ENCODE measurements at places on chromosomes 13 and 19.

GRCh38 chr13:98909016-98909415, 68.8 kb downstream of the DOCK9 start:
- no peak for DNase-seq

DNA sequence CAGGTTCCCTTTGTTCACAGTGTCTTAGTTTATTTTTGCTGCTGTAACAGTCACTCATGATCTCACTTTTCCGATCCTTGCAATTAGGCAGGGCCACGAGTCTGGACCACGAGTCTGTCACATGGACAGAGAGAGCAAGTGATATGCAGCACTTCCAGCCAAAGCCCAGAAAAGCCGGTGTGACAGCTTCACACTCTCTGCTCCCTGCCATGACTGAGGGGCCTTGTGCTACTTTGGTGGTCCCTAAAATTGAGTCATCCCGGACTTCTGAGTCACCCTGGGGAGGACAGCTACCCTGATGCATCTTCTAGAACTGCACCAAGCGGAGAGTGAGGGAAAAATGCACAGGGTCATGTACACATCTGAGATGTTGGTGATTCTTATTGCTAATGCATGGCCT, 179.6 kb downstream of the EFNB2 start:
- DNase-seq = no peak

DNA sequence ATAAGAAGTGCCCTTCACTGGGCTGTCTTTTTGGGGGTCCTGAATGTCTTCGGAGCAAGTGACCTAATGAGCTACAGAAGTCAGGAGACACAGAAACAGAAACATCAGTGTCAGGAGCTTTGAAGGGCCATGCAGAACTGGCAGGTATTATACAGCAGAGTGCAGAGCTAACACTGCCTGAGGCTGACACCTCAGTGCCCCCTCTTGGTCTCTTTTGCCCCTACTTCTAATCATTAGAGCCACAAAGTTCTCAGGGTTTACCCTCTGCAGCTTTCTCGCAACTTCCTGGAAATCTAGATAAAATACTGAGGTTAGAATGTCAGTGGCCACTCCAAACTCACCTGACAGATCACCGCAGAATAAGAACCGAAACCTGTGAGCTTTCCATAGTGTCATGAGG, 172.7 kb downstream of the B3GLCT start:
- no peak for DNase-seq

- DNase-seq = no peak
Observed at GRCh38 chr13:91725646-91726045, 327.2 kb downstream of the GPC5 start.

- no peak for DNase-seq
Observed at GRCh38 chr19:41403181-41403970, 5.8 kb downstream of the BCKDHA start.

DNA sequence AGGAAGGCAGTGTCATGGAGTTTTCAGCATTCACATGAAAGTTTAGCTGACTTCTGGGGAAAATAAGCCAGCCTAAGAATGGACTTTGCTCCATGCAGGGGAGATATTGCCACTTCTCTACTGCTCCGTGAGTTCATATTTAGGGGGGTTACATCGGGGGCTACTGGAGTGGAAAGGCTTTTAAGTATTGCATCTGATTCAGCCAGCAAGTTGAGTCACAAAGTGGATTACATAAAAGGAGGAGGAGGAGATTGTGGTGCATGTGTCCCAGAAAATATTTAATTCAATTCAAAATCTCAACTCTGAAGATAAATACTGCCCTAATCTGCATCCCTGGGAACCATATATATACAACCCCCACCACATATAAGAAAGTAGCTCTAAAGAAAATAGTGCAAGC, 617.2 kb downstream of the DCT start:
- DNase-seq = no peak

- DNase-seq = no peak
Observed at GRCh38 chr13:65555962-65556361, 1674.2 kb downstream of the PCDH9 start.

GRCh38 chr19:34577056-34577455, 95.5 kb downstream of the WTIP start:
- peak; percentile 25 for DNase-seq

- DNase-seq = no peak
Observed at GRCh38 chr19:8311461-8312260, 3.5 kb upstream of the CD320 start.

GRCh38 chr19:54094426-54095000, 6.1 kb downstream of the OSCAR start:
- DNase-seq = no peak

- DNase-seq = no peak
Observed at GRCh38 chr13:111627596-111627995, 307.2 kb downstream of the TEX29 start.

DNA sequence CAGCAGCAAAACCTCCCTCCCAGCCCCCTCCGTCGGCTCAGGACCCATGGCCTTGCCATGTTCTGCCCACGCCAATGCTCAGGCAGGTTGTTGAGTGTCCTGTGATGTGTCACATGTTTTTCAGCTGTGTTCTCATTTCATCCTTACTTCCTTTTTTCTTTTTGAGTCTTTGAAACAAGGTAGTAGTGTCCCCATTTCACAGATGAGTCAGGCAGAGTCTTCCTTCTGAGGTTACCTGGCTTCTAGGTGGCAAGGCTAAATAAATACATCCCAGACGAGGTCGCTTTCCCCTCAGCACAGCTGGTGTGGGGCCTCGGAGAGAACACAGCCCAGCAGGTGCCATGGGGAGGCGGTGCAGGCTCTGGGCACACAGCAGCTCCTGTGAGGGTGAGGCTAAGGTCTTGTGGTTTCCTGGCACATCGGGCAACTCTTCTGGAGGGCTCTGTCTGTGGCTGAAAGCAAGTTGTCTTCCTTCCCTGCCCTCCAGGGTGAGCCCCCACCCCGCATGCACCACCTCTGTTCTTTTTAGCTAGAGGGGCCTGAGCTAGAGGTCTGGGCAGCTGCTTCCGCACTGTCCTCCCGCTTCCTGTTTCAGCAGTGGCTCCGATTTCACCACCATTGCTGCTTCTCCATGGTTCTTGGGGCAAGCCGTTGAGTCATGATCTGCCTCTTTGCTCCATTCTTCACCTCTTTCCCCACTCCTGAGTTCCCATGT, 15.1 kb downstream of the PRAM1 start:
- no peak for DNase-seq

DNA sequence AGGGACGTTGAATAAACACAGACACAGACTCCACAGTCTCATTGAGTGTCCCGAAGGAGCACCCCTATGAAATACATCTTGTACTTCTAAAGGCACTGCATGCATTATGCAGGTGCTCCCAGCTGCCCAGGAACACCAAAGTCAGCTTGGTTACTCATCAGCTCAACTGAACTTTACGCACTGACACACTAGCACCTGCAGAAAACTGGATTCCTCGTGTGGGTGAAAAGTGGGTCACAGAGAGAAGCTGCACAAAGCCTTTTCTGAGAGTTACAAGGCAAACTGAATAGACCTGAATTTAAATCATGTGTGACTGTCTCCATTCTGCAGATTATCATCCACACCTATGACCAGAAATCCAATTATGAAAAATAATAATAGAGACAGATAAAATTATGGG, 527.5 kb upstream of the NBEA start:
- no peak for DNase-seq

- DNase-seq = no peak
Observed at GRCh38 chr13:94712287-94712811, at the start of gene SOX21. Gene SOX21, minus strand, starts transcription at chr13:94712545. Its CDS starts 496 bp downstream, at chr13:94712049.

- no peak for DNase-seq
Observed at GRCh38 chr13:41707194-41707821, 250.0 kb downstream of the RGCC start.

All from stimulated activated effector memory CD8-positive, alpha-beta T cell treated with anti-CD3 and anti-CD28 coated beads, Interleukin-12 subunit alpha, Interleukin-12 subunit beta, amount 100 ng/mL, for 72 hours (primary cell).